Glomerular endothelial cell (primary cell): ENCODE measurements at places on chromosomes 1 and 21. TPM values are rescaled to one million over a fixed set of nuclear protein-coding genes. Genes with fewer than 3 reads are reported as not detected.

- DNase-seq: no peak
Measured at GRCh38 chr1:218783916-218784315, 389.8 kb upstream of the LYPLAL1 start.

GRCh38 chr1:227776331-227776771 is 39.1 kb upstream of the PRSS38 start:
- no peak for DNase-seq

DNA sequence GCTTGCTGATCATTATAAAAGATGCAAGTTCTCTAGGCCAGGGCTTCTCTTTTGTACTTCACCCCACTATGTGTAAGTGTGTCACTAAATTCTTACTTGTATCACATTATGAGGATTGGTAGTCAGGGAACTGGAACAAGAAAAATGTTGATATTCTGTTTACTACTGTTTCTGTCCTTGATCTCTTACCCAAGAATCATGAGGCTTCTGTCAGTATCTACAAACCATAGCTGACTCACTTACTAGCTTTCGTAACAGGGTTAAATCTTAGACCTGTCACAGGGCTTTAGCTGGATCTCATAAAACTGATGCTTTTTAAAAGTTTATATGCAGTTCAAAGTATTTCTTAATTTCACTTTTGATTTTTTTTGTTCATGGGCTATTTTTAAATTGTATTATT is 681.2 kb downstream of the PLPP3 start:
- no peak for DNase-seq

- no peak for DNase-seq
Measured at GRCh38 chr1:210477328-210477924, 148.7 kb downstream of the HHAT start.

DNA sequence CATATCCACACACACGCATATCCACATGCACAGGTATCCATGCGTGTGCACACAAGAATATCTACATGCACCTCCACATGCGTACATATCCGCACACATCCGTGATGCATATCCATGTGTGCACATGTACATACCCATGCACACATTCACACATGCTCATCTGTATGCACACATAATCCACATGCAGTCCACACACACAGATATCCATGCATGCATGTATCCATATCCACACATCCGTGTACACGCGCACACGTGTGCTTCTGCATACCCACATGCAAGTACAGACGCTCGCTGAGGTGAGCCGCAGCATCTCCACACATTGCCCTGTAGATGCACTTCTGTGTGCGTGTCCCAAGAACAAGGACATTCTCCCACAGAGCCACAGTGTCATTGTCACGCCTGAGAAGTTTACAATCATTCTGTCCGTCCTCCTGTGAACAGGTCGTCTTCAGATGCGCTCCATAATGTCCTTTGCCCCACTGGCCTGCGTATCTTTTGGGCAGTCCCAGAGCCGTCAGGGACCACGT is 43.4 kb downstream of the COL18A1 start:
- DNase-seq: no peak

DNA sequence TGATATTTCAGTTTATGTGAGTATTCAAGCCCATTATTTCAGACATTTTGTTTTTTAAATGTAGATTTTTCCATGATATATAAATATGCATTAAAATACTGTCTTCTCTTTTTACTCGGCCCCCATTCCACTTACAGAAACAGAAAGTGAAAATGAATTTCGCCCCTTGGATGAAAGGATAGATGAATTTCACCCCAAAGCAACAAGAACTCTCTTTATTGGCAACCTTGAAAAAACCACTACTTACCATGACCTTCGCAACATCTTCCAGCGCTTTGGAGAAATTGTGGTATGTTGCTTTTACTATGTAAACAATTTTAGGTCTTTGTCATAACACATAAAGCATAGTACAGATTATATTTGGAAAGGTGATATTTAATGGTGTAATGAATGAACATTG is 59.9 kb downstream of the ZBTB17 start:
- DNase-seq: no peak

The TMCO4 gene
- 11.4 and 12.9 TPM in 2 replicates for total RNA-seq

DNA sequence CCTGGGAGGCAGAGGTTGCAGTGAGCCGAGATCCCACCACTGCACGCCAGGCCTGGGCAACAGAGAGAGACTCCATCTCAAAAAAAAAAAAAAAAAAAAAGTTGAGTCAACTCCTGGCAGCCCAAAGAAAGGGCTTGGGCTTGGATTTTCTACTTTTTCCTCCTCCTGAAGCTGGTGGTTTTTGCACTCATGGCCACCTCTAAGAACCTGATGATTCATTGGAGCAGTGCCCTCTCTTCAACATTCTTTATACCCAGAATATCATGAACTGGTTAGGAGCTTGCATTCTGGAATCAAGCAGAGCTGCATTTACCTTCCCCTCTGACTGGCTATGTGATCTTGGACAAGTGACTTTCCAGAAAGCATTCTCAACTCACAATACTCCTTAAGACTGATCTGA is 3.5 kb upstream of the ACTA1 start:
- DNase-seq: no peak

The OR2L13 gene
- total RNA-seq: not detected in 2 replicates

DNA sequence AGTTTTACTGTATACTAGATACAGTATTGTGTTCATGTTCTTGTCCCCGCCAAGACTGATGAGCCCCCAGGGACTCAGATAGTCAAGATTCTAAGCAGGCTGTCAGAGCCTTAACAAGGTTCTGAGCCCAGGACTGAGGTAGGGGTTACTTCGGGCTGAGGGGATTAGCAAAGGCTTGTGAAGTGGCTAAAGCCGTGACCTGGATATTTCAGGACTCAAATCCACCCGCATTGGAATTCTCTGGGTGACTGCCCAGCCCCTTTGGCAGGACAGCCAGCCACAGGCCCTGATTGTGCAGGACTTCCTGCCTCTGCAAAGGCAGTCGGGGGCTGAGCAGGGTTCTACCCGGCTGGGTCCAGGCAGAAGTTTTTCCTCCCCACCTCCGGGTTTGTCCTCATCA is at the start of gene PLA2G5:
PLA2G5 (plus strand) TSS at position 321 of the 400 bp plus-strand sequence. CDS start 14,637 bp downstream, outside the sequence.
- DNase-seq: no peak

The MCL1 gene
- 210 and 246 TPM in 2 replicates for total RNA-seq

DNA sequence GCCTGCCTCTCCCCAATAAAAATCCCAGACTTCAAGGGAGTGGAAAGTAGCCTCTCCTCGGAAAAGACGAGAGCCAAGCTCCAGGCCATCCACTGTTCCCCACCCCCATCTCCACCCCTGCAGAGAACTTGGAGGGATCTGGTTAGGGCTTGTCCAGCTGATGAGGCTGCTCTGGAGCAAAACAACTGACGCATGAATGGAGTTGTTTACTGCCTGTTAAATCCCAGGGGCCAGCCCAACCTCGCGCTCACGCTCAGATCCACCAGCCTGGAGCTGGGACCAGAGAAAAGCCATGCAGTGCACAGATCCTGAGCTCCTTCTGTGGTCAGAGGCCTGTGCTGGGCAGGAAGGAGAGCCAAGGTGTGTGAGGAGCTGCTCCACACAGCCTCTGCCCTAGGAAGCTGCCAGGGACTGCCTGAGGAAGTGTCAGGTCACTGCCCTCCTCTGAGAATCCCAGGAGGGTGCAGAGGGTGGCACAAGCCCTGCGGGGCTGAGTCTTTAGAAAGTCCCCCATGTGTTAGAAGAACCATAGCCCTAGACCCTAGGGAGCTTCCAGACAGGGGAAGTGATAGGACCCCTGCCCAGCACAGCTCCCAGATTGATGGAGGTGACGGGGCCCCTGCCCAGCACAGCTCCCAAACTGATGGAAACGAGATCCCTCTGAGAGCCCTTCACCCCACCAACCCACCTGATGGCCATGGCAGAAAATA is 109.0 kb upstream of the IPO9 start:
- no peak for DNase-seq

- no peak for DNase-seq
Measured at GRCh38 chr1:78369546-78369945, 121.2 kb upstream of the PTGFR start.

DNA sequence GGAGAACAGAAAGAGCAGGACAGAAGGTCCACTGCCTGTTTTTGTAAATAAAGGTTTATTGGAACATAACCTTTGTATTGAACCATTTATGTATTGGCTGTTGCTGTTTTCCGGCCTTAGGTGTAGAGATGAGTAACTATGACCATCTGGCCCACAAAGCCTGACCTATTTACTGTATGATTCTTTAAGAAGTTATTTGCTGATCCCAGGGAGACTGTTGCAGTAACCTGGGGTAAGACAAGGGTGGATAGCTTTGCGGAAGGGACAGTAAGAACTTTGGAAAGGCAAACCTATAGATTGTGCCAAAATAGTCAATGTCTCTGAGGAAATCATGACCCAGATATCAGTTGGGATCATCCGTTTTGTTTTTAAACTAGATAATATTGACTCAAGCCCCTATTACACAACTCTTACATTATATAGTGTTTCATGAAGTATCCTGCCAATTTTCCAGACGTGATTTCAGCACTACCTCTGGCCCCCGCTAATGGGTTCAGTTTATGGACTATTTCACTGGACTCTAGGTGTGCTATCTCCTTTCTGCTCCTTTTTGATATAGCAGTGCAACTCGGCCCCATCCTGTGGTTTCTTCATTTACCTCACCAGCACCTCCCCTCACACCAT is 20.8 kb upstream of the TLCD4 start:
- DNase-seq: no peak

GRCh38 chr1:63799307-63799706 is 25.5 kb downstream of the ROR1 start:
- no peak for DNase-seq

DNA sequence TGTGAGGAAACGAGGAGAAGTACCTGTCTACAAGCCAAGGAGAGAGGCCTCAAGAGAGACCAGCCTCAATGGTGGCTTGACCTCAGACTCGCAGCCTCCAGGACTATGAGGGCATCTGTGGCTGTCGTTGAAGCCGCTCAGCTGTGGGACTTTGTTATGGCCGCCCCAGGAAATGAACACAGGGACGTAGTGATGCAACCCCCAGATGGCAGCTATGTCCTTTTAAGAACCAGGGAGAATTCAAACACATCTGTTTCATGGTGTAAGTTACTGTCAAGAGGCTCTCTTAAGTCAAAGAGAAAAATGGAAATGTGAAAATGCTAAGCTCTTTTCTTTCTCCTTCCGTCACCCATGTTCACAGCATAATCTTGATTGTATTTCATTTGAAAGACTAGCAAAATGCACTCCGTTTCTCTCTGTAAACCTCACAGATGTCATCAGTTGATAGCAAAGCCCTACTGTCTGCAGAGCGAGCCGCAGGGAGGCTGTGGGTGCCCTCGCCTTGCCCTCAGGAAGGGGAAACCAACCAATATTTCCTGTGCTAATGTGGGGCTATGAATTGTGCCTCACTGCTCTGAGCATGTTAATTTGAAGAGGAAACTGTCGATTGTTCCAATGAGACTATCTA is 21.3 kb downstream of the UBASH3A start:
- no peak for DNase-seq

DNA sequence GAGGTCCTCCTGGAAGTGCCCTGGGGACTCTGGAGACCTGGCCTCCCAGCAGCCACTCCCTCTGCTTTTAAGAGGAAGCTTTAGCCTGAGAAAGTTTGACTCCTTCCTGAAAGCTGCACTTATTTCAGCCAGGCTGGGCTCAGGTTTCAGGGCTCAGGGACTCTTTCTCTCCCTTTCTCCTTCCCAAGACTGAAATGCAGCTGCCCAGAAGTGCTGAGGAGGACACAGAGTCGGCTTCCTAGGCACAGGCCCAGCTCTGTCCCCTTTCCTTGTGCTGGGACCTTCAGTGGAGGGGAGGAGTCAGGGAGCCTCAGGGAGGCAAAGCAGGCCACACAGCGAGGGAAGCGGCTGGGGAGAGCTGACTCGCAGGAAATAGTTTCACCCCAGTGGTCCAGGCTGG is 137.3 kb downstream of the NAV1 start:
- no peak for DNase-seq

The IGSF21 gene
- total RNA-seq: not detected in 2 replicates

- DNase-seq: no peak
Measured at GRCh38 chr1:21801100-21801499, 11.0 kb upstream of the LDLRAD2 start.

The B3GALT5 gene
- 1.1 and 3.6 TPM in 2 replicates for total RNA-seq

DNA sequence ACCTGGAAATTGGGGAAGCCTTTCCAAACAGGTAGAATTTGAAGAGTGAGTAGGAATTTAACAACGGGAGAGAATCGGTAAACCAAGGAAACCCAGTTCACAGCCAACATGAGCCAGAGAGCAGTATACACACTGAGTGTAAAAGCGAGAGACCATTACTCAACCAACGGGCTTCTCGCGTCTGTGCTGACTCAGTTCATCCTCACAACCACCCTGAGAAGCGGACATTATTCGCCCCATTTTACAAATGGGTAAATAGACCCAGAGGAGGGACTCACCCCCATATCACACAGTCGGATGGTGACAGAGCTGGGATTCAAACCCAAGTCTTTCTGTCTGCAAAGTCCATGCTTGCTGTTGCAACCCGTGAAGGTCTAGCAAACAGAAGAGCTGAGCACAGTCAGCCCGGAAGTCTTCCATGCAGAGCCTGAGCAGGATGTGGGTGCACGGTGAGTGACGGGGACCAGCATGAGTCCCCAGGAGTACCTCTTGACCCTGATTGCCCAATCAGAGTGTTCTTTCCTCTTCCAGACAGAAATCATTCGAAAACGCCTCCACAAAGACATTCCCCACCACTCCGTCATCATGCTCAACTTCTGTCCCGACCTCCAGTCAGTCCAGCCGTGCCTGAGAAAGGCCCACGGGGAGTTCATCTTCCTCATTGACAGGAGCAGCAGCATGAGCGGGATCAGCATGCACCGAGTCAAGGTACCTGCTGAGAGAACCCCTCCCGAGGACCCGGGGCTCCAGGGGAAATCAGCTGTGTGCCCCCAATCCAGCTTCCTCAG is 32.3 kb downstream of the VWA5B1 start:
- no peak for DNase-seq
